Mesothelial cell of epicardium (in vitro differentiated cells): ENCODE measurements at places on chromosomes 1 and 21.
A peak's percentile ranks its signal among the peaks of the same experiment; 100 is the strongest.

- DNase-seq, result no peak
Observed at GRCh38 chr1:211613951-211614350, 35.0 kb upstream of the SLC30A1 start.

GRCh38 chr1:192159781-192160180 is 1.5 kb downstream of the RGS18 start:
- no peak for DNase-seq

- no peak for DNase-seq
Observed at GRCh38 chr1:207429963-207430362, 24.2 kb upstream of the CR2 start.

DNA sequence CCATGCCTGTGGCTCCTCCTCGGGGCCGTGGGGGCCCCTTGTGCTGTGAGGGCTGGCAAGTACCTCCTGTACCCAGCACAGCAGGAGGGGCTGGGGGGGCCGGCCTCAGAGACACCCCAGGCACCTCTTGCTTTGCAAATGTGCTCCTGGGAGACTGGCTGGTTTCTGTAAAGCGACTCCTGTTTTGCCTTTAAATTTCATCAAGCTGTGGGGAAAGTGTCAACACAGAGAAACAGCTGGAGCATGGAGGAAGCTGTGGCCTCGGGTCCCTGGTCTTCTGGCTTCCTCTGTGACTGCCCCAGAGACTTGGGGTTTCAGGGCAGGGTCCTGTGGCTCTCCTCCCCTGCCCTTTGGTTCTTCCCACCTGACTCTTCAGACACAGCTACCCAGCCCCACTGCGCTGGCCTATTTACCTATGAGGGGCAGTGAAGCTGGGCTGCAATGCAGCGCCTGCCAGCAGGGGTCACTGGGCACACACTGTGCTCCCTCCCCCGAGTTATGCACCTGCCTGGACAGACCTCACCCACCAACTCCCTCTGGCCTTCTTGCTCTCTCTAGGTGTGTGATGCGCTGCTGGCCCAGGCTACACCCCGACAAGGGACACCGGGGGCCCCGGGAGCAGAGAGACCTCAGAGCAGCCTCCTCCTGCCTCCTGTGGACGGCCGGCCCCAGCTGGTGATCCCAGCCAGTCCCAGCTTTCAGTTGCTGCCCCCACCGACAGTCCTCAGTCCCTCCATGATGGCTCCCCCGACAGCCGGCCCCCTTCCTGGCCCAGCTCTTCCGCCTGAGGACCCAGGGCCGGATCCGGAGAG is 17.6 kb upstream of the PEX10 start:
- no peak for DNase-seq

GRCh38 chr1:182614796-182615454 is 10.7 kb upstream of the RGS16 start:
- peak; percentile 70 for DNase-seq

- DNase-seq, result no peak
Observed at GRCh38 chr1:97936976-97937375, 16.1 kb upstream of the DPYD start.

DNA sequence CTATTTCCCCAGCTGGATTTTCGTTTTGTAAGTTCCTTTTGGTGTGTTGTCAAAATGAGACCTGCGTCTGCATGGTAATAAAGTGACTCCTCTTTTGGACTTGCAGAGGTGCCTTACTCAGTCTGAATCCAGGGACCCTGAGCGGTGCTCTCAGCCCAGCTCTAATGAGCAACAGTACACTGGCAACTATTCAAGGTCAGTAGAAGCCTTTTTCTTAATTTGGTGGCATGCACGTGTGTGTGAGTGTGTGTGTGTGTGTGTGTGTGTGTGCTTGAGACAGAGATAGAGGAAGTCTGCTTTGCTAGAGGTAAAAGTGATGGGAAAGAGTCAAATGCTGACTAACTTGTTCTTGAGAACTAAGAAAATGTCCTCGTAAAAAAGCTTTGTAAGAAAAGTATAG is 105.4 kb downstream of the CD247 start:
- DNase-seq, result no peak
